Left ventricle myocardium inferior (tissue), 1 donor: ENCODE measurements at places on chromosomes 2 and 18. TPM values are rescaled to one million over a fixed set of nuclear protein-coding genes. Genes with fewer than 3 reads are reported as not detected.

- H3K4me1 ChIP-seq: no peaks in the 10 kb centered on the region
- no peak for DNase-seq
- peaks cover 6% of the 10 kb centered on the region for H3K36me3 ChIP-seq
- H3K27me3 ChIP-seq: no peaks in the 10 kb centered on the region
- H3K27ac ChIP-seq: no peak overlapping the region
Measured at GRCh38 chr2:21003572-21004180, 40.2 kb downstream of the APOB start.

DNA sequence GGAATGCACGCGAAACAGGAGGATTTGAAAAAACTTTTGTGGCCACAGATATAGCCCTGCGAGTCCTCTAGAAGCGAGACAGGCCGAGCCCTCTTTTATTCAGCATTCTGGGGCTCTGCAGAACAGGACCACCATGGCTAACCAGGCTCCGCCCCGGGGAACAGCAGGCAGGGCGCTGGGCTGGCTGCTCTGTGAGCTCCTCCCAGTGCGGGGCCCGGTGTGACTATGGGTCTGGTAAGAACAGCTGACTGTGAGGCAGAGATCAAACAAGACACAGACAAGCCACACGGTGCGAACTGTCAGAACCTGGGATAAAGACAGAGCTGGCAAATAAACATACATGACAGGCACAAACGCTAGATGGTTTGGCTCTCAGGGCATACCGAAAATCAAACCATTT lies 15.5 kb downstream of the PXDN start:
- H3K27me3 ChIP-seq: no peaks in the 10 kb centered on the region
- DNase-seq: peak; percentile 18
- peak overlapping the region; percentile 21 for H3K4me3 ChIP-seq
- H3K27ac ChIP-seq: peak overlapping the region; percentile 83
- no peaks in the 10 kb centered on the region for H3K36me3 ChIP-seq

DNA sequence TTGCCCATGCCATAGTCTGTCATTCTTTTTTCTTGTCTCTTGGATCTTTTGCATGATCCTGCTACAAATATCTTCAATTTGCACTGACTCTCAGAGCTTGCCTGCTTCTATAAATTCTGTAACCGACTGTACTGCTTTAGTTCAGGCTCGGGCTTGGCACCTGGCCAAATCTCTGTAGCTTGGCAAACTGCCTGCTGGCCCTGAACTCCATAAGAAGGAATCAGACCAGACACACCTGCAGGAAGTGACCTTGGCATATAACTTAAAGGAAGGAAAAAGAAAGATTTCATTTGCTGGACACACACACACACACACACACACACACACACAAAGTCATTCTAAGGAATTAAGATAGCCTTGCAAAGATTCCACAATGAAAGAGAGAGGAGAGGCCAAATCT lies 291.2 kb upstream of the DDX18 start:
- no peak overlapping the region for H3K4me3 ChIP-seq
- H3K27ac ChIP-seq: no peak overlapping the region
- H3K36me3 ChIP-seq: no peaks in the 10 kb centered on the region
- peak; percentile 66 for DNase-seq

- no peaks in the 10 kb centered on the region for H3K27me3 ChIP-seq
- no peaks in the 10 kb centered on the region for H3K4me1 ChIP-seq
- no peak overlapping the region for H3K27ac ChIP-seq
- H3K4me3 ChIP-seq: no peak overlapping the region
- no peak for DNase-seq
Measured at GRCh38 chr18:26190506-26190905, 35.7 kb upstream of the TAF4B start.

DNA sequence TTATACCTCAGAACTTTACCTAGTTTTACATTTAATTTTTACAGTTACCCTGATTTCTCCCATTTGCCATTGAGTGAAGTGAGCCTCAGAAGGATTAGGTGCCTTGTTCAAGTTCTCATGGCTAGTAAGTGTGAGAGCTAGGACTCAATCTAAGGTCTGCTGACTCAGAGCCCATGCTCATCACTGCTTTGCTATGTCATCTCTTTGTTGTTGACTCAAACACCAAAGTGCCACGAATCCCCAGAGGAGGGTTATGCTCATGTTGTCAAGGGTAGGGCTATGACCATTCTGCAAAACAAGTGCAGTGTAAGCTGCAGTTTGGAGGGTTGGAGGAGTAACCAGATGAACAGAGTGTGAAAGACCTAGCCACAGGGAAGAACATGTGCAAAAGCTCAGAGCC lies 185.4 kb upstream of the SKOR2 start:
- H3K27ac ChIP-seq: no peak overlapping the region
- H3K4me3 ChIP-seq: no peak overlapping the region
- H3K4me1 ChIP-seq: peaks cover 6% of the 10 kb centered on the region
- no peaks in the 10 kb centered on the region for H3K36me3 ChIP-seq
- DNase-seq: no peak

Gene TMEM247
- total RNA-seq: not detected

- peak overlapping the region; percentile 44 for H3K4me3 ChIP-seq
- H3K36me3 ChIP-seq: no peaks in the 10 kb centered on the region
- DNase-seq: no peak
- H3K4me1 ChIP-seq: peaks cover 25% of the 10 kb centered on the region
- no peaks in the 10 kb centered on the region for H3K27me3 ChIP-seq
- peak overlapping the region; percentile 41 for H3K27ac ChIP-seq
Measured at GRCh38 chr2:164560181-164560792, 61.0 kb downstream of the GRB14 start.

Gene SLC9A4
- total RNA-seq: not detected

Gene POTEC
- total RNA-seq: not detected
